ENCODE measurements at places on chromosomes 12 and 14.

DNA sequence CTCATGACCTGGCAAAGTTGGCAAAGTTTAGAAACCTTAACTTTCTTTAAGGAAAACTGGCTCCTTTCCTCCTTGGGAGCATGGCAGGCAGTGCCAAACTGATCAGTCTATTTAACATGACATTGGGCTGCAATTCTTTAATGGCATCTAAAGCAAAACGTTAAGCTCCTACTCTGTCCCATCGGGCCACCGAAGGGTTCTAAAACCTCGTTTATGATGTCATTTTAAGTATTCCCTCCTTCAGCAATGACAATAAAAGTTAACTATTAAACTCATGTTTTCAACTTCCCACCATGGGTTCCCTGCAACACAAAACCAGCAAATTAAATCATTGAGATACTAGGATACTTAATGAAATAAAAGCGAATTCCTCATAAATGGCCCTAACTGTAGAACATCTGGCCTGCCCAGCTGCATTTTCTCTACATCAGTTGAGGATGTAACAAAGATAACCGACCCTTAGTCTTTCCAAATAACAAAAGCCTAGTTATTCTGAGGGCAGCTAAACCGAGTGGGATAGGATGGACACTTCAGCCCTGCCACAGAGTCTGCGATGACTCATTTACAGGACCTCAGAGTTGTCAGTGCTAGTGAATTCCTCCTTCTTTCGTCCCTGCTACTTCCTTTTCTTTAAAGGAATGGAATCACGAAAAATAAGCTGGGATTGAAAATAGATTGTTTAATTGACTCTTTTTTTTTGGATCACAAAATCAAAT, 34.5 kb upstream of the RIC8B start:
- DNase-seq, result peak; percentile 8

DNA sequence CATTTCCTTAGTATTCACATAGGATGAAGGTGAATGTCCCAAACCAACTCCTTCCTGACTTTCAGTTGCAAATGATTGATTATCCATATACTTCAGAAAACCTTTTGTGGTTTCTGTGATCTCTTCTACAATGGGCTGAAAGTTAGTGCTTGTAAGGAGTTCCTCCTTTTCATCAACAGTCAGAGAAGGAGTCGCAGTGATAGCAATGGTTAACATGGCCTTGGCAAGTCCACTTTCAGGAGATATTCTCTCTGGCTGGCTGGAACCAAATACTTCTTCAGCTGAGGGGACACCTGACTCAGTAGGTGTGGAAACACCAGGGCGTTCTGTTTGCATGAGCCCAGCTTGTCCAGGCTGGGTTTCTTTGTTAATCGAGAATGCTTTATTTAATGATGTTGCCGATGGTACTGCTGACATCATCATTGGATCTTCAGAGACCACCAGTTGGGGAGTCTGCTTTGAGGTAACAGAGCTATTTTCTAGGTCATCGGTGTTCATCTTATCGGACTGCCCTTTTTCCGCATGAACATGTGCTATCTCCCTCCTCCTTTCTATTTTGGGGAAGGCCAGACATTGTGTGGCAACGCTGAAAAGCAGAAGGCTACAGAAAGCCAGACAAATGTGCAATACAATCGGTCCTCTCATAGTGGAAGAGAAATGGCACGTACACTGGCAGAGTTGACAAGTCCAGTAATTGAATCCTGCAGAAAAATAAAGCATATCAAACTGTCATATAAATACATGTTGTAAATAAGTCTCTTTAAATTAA, 13.1 kb downstream of the ARMH4 start:
- no peak for DNase-seq

GRCh38 chr12:125395583-125396215, 330.5 kb downstream of the AACS start:
- DNase-seq, result no peak

GRCh38 chr12:6959058-6959804, 8.1 kb downstream of the PTPN6 start:
- DNase-seq, result no peak

GRCh38 chr12:65535946-65536345, 257.5 kb downstream of the MSRB3 start:
- no peak for DNase-seq

DNA sequence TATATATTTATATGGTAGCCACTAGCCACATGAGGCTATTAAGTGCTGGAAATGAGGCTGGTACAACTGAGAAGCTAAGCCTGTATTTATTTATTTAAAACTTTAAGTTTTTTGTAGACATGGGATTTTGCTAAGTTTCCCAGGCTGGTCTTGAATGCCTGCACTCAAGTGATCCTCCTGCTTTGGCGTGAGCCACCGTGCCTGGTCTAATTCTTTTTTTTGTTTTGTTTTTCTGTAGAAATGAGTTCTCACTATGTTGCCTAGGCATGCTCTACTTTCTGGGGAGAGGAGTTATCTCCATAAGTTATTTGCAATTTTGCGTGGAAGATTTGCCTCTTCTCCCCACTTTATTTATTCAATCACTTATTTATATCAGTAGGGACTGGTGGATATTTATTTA, 4.8 kb upstream of the SNRNP35 start:
- no peak for DNase-seq

GRCh38 chr12:41277100-41277945, 89.2 kb downstream of the PDZRN4 start:
- peak; percentile 8 for DNase-seq

- no peak for DNase-seq
Measured at GRCh38 chr12:31214626-31215517, 111.1 kb downstream of the SINHCAF start.
